Hair follicle dermal papilla cell (primary cell): ENCODE measurements at places on chromosomes 5 and 9. TPM values are rescaled to one million over a fixed set of nuclear protein-coding genes. Genes with fewer than 3 reads are reported as not detected.

IL7R gene
- total RNA-seq, result 12.0 and 13.2 TPM in 2 replicates

RPL7A gene
- total RNA-seq, result 1,307 and 1,371 TPM in 2 replicates

TMCO6 gene
- 10.5 and 12.5 TPM in 2 replicates for total RNA-seq

SPINK7 gene
- not detected in 2 replicates for total RNA-seq

MZB1 gene
- total RNA-seq, result 0.16 TPM in 1 of 2 replicates, not detected in the other

PCDHA9 gene
- total RNA-seq, result 0.16 and 0.36 TPM in 2 replicates

SOHLH1 gene
- not detected in 2 replicates for total RNA-seq

PGM5 gene
- total RNA-seq, result 0.85 and 4.9 TPM in 2 replicates

TMEM141 gene
- total RNA-seq, result 28.6 and 32.7 TPM in 2 replicates

FBP2 gene
- not detected in 2 replicates for total RNA-seq

PDE6A gene
- not detected in 2 replicates for total RNA-seq

CAAP1 gene
- total RNA-seq, result 13.3 and 19.7 TPM in 2 replicates

LECT2 gene
- total RNA-seq, result not detected in 2 replicates

IFT74 gene
- total RNA-seq, result 13.4 and 15.1 TPM in 2 replicates

ARL10 gene
- total RNA-seq, result 14.9 and 18.5 TPM in 2 replicates

ELAVL2 gene
- under 0.01 and 0.16 TPM in 2 replicates for total RNA-seq

DRD1 gene
- total RNA-seq, result under 0.01 and 0.36 TPM in 2 replicates

CCL27 gene
- total RNA-seq, result not detected in 2 replicates
